ENCODE measurements at places on chromosomes 13 and 19. TPM values are rescaled to one million over a fixed set of nuclear protein-coding genes. Genes with fewer than 3 reads are reported as not detected.

DNA sequence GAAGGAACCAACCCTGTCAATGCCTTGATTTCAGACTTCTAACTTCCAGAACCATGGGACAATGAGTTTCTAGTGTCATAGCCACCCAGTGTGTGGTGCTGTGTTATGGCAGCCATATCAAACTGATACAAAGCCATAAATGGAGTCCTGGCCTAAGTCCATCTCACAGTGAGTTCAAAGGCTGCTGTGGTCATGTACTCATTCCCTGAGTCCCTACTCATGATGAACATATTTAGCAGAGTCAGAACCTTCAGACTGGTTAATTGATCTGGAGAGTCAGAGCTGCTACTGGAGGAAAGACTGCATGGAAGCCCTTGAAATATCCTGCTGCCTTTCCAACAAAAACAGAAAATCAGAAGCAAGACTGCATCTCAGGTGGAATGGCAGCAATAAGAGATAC lies 39.2 kb upstream of the CSNK1A1L start:
- DNase-seq, result no peak

Gene PCP2
- not detected for total RNA-seq

DNA sequence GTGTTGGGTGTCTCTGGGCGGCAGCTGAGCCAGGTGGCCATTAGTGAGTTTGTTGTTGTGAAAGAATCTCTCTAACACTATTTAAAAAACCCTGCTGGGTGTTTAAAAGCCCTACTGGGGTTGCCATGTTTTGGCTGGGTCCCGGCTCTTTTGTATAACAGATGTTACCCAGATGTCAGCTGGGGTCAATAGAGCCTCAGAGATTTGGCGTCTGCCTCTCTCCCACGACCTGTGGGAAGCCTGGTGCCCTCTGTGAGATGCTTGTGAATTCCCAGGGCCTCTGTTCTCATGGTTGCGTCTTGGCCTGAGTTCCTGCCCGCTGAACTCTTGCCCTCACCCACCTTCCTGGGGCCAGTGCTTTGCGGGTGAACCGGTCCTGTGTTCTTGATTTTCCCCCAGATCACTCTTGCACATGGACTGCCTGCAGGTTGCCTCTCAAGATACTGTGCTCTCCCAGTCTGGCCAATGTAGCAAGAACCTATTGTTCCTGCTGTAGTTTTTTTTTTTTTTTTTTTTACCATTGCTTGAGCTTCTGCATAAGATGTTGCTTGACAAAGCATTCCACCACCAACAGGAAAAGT lies 9.5 kb downstream of the NFILZ start:
- DNase-seq, result no peak

Gene C1QTNF9
- 0.51 TPM for total RNA-seq

GRCh38 chr19:21839976-21840375 lies 4.0 kb upstream of the ZNF43 start:
- DNase-seq, result no peak

All from HT1080 (cell line).